Testis (tissue), 5 donors: ENCODE measurements at places on chromosomes 4 and X.

DNA sequence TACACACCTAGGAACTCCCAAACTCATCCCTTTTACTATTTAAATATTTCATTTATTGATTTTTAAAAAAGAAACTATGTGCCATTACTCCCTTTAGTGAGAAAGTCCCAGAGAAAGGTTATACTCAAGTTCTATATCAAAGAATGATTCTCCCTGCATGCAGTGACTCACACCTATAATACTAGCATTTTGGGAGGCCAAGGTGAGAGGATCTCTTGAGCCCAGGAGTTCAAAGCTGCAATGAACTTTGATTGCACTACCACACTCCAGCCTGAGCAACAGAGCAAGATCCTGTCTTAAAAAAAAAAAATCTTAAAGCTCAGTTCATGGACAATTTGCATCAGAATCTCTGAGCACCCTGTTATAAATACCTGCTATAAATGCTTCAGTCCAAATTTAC lies 9.2 kb upstream of the RBPJ start:
- H3K4me3 ChIP-seq = no peak overlapping the region
- no peak for DNase-seq
- no peak overlapping the region for H3K27ac ChIP-seq
- no peaks in the 10 kb centered on the region for H3K4me1 ChIP-seq
- H3K36me3 ChIP-seq = no peaks in the 10 kb centered on the region

- H3K4me3 ChIP-seq = no peak overlapping the region
- no peaks in the 10 kb centered on the region for H3K36me3 ChIP-seq
- H3K27me3 ChIP-seq = no peaks in the 10 kb centered on the region
Measured at GRCh38 chr4:118801895-118802575, 33.9 kb downstream of the SEC24D start.

- H3K27ac ChIP-seq = no peak overlapping the region
- no peaks in the 10 kb centered on the region for H3K27me3 ChIP-seq
- H3K36me3 ChIP-seq = no peaks in the 10 kb centered on the region
- H3K4me1 ChIP-seq = no peaks in the 10 kb centered on the region
- H3K4me3 ChIP-seq = no peak overlapping the region
- DNase-seq = no peak
Measured at GRCh38 chrX:132015875-132016274, 7.2 kb upstream of the STK26 start.

DNA sequence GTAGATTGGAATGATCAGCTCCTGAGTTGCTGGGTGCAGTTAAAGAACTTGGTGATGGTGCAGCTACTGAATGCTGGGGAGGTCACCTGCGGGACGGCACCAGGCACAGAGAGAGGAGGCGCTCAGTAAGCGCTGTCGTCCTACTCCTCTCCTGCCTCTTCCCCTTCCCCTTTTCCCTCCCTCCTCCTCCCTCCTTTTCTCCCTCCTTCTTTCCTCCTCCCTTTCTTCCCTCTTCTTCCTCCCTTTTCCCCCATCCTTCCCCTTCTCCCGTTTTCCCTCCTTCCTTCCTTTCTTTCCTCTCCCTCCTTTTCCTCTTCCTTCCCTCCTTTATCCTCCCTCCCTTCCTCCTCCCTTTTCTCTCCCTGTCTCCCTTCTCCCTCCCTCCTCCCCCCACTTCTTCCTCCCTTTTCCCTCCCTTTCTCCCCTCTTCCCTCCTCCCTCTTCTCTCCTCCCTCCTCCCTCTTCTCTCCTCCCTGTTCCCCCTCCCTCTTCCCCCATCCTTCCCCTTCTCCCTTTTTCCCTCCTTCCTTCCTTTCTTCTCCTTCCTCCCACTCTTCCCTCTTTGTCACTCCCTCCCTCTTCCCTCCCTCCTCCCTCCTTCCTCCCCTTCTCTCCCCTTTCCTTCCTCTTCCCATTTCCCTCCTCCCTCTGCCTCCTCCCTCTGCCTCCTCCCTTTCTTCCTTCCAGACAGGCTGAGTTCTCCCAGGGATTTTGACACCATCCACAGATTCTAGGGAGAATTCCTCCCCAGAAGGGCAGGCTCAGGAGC lies 87.9 kb upstream of the PSAPL1 start:
- DNase-seq = no peak
- no peak overlapping the region for H3K4me3 ChIP-seq
- no peak overlapping the region for H3K27ac ChIP-seq

DNA sequence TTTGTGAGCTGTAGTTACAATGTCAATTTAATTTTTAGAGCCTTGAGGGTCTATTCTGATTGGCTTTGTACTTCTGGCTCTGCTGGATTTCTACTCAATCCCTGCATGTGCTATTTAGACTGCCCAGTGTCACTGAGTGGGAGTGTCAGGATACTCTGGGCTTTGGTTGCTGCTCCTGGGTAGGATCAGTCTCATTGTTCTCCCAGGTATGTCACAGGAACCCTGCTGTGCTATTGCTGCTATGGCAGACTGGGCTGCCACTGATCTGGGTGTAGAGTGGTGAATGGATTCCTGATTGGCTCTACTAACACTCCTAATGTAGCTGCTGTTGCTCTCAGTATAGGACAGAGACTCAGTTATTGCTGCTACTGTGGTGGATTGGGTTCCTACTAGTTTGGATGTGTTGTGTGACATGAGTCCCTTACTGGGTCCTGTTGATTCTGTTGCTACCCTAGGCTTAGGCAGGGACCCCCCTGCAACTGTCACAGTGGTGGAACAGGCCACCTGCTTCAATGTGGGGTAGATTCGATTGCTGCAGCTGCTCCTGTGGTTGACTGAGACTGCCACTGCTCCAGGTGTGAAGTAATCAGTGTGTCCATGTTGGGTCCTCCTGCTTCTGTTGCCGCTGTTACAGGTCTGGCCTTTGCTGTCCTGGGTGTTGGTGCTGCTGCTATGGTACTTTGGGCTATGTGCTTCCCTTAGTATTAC lies 707.8 kb upstream of the AMOT start:
- no peaks in the 10 kb centered on the region for H3K4me1 ChIP-seq
- no peaks in the 10 kb centered on the region for H3K36me3 ChIP-seq
- DNase-seq = no peak
- H3K4me3 ChIP-seq = no peak overlapping the region
- no peaks in the 10 kb centered on the region for H3K27me3 ChIP-seq
- no peak overlapping the region for H3K27ac ChIP-seq

DNA sequence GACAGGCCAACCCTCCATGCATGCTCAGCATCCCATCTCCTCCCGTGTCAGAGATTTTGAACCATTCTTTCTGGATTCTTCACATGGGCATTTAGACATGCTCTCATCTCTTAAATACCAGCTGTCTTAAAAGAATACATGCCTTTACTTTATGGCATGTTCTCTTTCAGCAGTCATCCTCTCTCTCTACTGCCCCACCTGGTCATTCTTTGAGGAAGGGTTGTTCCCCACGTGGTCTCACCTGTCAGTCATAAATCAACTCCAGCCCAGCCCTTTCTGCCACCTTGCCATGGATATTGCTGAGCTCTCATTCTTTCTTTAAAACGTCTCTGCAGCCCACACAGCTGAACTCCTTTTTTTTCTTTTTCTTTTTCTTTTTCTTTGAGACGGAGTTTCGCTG lies 111.3 kb downstream of the ARHGAP10 start:
- no peaks in the 10 kb centered on the region for H3K27me3 ChIP-seq
- H3K27ac ChIP-seq = peak overlapping the region; percentile 74
- no peaks in the 10 kb centered on the region for H3K36me3 ChIP-seq
- no peak for DNase-seq
- peaks cover 59% of the 10 kb centered on the region for H3K4me1 ChIP-seq

DNA sequence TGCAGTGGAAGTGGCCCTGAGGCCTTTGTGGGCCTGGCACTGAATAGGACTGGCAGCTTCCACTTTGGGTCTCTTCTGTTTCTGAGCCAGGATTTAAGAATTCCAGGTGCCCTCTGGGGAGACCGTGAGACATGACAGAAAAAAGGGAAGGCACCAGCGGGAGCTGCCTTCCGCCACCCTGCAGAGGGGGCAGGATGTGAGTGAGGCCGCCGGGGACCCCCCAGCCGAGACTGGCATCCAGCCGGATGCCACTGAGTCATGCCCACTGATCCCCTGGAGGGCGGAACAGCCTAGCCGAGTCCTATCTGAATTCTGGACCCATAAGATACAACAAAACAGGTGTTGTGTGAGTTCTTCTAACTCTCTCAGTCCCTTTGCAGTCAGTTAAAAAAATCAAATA lies 41.3 kb downstream of the C4orf50 start:
- no peak for DNase-seq
- H3K27ac ChIP-seq = no peak overlapping the region
- H3K4me1 ChIP-seq = no peaks in the 10 kb centered on the region
- H3K36me3 ChIP-seq = no peaks in the 10 kb centered on the region
- no peak overlapping the region for H3K4me3 ChIP-seq
- H3K27me3 ChIP-seq = no peaks in the 10 kb centered on the region

DNA sequence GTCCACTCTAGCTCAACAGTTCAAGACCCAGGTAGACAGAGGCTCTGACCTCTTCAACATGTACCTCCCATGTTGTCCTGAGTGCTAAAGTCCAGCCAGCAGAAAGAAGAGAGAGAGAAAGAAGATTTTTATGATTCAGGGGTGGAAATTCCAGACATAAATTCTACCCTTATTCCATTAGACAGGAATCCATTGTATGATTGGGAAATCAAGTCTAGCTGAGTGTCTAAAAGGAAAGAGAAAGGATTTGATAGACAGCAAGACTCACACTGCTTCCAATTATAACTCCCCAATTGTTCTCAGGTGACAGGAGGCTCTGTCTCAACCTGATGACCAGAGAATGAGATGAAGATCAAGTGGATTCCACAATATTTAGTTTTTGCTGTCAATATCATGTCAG lies 27.9 kb upstream of the PGM2 start:
- H3K36me3 ChIP-seq = no peaks in the 10 kb centered on the region
- no peaks in the 10 kb centered on the region for H3K27me3 ChIP-seq
- no peaks in the 10 kb centered on the region for H3K4me1 ChIP-seq
- H3K4me3 ChIP-seq = no peak overlapping the region
- no peak for DNase-seq
- H3K27ac ChIP-seq = no peak overlapping the region

- no peak for DNase-seq
- no peak overlapping the region for H3K4me3 ChIP-seq
- no peaks in the 10 kb centered on the region for H3K27me3 ChIP-seq
- H3K4me1 ChIP-seq = peaks cover 6% of the 10 kb centered on the region
Measured at GRCh38 chr4:58113126-58113525, 1002.9 kb upstream of the IGFBP7 start.

GRCh38 chr4:99029852-99030251 lies 34.3 kb downstream of the METAP1 start:
- peaks cover 7% of the 10 kb centered on the region for H3K4me1 ChIP-seq
- H3K36me3 ChIP-seq = no peaks in the 10 kb centered on the region
- no peak overlapping the region for H3K4me3 ChIP-seq
